ENCODE measurements at places on chromosomes 11 and 22.

- no peak for DNase-seq
These were observed 113.7 kb downstream of the EFCAB6 start for GRCh38 chr22:43698403-43698802.

GRCh38 chr11:14812757-14813156 is 79.3 kb downstream of the CYP2R1 start:
- no peak for DNase-seq

DNA sequence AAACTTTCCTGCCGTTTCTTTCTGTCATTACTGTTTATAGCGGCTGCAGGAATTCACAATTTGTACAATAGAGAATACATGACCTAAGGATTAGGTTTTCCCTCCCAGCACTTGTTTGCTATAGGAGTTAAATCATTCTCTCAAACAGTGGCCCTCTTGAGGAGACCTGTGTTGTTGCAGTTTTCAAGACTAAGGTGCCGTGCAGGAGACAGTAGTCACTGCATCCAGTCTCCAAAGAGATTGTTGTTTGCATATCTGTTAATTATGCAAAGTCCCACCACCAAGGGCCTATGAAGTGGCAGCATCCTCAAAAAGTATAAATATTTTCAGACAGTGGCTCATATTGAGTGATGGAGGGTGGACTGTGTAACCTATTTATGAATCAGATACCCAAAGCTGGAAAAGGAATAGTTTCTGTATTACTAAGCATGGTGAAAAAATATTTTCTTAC is 2.3 kb downstream of the PRSS23 start:
- DNase-seq, result no peak

GRCh38 chr22:50190941-50191741 is 5.4 kb downstream of the TRABD start:
- peak; percentile 70 for DNase-seq

Data from activated CD8-positive, alpha-beta memory T cell treated with anti-CD3 and anti-CD28 coated beads, Interleukin-2, amount 50 U/mL, for 4 hours (primary cell).